ENCODE measurements at places on chromosomes 11 and 22.

GRCh38 chr11:128965485-128965884 lies 22.8 kb upstream of the TP53AIP1 start:
- DNase-seq, result no peak

GRCh38 chr22:27317096-27317495 lies 484.5 kb downstream of the MN1 start:
- DNase-seq, result no peak

DNA sequence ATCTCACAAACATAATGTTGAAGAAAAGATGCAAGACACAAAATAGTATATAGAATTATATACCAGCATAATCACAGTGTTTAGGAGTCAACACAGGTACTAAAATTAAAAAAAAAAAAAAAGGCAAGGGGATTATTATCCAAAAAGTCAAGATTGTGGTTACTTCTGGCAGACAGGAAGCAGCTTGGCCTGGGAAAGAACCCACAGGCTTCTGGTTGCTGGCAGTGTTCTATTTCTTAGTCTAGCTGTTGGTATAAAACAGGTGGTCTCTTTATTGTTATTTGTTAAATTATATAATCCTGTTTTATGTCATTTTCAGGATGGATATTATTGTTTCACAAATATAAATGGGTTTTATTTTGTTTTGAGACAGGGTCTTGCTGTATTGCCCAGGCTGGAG lies 54.0 kb downstream of the C11orf58 start:
- no peak for DNase-seq

DNA sequence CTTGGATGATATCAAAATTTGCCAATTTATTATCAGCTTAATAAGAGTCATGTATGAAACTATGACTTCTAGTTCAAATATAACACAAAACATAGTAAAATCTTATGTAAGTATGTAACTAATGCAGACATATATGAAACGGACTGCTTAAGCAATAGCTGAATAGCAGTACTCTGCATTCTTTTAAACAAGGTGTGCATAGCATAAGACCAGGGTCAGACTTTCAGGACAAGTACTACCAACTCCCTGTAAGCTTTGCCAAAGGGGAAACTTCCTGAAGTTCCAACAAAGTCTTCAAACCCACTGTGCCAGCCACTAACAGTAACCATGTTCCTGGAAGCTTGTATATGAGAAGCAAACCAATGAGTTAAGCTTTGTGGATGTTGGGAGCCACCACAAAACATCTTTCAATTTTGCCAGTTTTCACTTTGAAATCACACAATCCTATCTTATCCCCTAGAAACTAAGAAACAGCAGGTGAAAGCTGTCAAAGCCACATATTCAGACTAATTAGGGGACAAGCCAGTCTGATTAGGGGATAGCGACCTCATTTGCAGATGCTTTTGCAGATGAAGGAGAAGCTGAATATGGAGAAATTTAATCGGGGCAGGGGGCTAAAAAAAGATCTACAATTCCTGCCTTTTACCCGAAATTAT lies 13.3 kb downstream of the RBFOX2 start:
- no peak for DNase-seq

Data from activated CD4-positive, alpha-beta memory T cell treated with anti-CD3 and anti-CD28 coated beads for 36 hours (primary cell).